MV-4-11 (cell line): ENCODE measurements at places on chromosomes 1 and 21.

DNA sequence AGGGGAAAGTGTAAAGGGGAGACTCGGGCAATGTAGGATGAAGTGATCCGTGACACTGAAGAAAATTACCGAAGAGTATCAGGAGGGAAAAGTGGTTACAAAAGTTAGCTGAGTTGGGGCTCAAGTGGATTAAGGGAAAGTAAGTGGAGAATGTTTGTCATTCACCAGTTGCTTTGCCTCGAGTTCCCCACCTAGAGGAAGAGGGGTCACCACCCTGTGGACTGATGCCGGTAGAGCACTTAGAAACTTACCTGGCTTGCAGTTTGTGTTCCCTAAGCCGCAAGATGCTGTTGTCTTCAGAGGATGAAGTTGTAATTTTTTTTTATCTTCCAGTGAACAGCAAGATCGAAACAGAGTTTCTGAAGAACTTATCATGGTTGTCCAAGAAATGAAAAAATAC is 1.0 kb downstream of the PER3 start:
- DNase-seq, result no peak

DNA sequence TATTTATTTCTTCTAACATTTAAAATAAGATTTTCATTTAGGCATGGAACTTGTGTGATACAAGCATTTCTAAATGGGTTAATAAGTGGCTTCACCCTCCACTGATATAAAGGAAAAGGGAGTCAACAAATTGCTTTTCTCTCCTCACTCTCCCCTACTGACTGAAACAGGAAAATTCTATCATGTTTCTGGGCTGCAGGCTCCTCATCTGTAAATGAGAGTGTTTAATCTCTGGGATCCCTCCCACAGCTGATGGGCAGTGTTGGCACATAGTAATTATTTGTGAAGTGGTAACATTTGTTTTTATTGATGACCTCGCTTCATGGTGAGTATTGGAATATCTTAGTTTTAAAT is 69.8 kb upstream of the WARS2 start:
- DNase-seq, result no peak

GRCh38 chr21:21156957-21157356 is 158.7 kb downstream of the NCAM2 start:
- DNase-seq, result no peak

DNA sequence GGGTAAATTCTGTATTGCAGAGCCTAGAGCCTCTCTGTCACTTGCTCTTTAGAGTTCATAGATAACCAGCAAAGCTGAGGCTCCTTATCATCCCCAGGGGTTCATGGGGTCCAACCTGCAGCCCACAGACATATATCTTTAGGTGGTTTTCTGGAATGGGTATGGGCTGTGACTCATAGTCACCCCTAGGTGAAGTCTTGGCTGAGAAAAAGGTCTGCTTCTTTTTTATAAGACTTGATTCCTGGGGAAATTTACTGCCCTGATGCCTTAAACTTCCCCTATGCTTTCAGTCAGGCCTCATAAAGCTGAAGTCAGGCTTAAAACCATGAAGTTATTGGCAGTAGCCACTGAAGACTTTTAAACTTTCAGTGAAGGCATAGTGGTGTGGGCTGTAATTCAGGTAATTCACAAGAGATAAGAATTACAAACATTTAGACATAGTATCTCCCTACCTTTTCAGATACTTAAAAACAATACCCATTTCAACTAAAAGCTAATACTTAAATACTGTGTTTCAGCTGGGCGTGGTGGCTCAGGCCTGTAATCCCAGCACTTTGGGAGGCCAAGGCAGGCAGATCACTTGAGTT is 46.8 kb downstream of the MACO1 start:
- DNase-seq, result no peak

DNA sequence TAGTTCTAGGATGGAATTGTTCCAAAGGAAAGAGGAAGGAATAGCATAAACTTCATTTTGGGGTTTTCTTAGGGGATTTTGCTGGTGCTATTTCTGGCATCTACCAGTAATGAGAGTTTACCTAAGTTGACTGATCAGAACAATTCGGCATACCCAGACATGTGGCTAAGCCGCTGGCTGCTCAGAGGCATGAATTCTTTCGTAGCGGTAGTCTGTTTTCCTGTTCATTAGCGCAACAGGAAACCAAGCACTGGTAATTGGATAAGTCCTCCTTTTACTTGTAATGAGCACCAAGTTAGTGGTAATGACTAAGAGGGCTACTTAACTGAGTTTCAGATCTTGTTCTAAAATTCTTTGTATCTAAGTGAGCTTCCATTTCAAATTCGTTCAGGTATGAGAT is 38.6 kb downstream of the C21orf91 start:
- peak; percentile 63 for DNase-seq

DNA sequence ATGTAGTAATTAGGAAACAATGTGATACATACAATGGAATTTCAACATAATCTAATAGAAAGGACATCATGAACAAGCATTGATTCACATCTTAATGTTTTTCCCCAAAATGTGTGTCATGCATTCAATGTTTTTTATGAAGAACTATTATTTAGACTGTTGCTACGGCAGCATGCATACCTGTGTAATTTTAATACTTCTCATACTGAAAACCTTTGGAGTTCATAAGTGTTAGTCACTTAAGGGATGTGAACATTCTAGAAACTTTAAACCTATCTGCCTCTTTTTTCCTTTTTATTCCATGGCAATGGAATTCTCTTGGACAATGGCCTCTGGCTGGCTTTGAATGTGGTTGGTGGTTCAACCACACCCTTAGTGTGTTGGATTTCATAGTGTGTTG is 48.6 kb downstream of the TMPRSS15 start:
- no peak for DNase-seq

GRCh38 chr1:99603699-99604560 is 42.0 kb upstream of the PALMD start:
- DNase-seq, result no peak

- DNase-seq, result peak; percentile 52
These were observed 31.2 kb downstream of the NKAIN1 start for GRCh38 chr1:31208361-31208945.

GRCh38 chr1:85289848-85290335 is 13.5 kb upstream of the BCL10 start:
- DNase-seq, result no peak

- DNase-seq, result no peak
These were observed 4.8 kb upstream of the ASB17 start for GRCh38 chr1:75937034-75937433.

GRCh38 chr1:235176486-235176885 is 15.4 kb upstream of the RBM34 start:
- no peak for DNase-seq

GRCh38 chr1:92850019-92850418 is 18.2 kb downstream of the RPL5 start:
- DNase-seq, result no peak

GRCh38 chr1:110130989-110131388 is 18.7 kb downstream of the UBL4B start:
- DNase-seq, result no peak

DNA sequence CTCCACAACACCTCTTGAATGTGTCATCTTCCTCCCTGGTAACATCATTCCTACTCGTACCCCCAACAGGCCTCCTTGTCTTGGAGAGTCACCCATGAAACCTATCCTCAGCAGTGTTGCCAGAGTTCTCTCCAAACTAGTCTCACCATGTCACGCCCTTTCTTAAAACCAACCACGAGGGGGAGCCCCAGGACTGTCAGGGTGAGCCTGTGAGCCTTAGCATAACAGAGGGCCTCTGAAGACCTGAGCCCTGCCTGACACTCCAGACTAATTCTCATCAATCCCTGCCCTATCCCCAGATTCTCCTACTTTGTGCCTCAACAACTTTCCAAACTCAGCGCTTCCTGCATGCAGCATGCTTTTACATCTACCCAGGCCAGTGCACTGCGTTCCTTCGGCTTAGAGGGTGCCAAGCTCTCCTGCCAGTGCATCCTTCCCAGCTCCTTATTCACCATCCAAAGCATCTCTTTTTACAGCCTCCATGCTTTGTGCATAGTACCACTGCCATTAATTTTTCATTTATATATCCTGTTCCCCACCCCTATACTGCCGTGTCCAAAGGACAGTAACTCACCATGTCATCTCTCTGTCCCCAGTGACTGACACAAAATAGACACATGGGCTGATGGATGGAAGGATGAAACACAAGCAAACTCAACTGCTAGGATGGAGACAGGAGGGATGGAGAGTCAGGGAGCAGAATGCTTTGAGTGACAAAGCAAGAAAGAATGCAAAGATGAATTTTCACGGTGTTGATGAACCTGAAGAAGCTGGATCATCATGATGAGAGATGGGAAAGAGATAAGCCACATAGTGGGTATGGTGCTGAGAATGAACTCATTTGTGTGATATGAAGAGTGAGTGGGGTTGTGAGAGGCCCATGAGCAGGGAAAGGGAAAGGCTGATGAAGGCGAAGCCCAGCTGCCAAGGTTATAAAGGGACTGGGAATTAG is 34.0 kb downstream of the ZNF697 start:
- DNase-seq, result peak; percentile 65

- DNase-seq, result no peak
These were observed 1.5 kb upstream of the TDRD10 start for GRCh38 chr1:154500533-154500932.

- DNase-seq, result no peak
These were observed 39.0 kb downstream of the ST7L start for GRCh38 chr1:112579801-112580510.

DNA sequence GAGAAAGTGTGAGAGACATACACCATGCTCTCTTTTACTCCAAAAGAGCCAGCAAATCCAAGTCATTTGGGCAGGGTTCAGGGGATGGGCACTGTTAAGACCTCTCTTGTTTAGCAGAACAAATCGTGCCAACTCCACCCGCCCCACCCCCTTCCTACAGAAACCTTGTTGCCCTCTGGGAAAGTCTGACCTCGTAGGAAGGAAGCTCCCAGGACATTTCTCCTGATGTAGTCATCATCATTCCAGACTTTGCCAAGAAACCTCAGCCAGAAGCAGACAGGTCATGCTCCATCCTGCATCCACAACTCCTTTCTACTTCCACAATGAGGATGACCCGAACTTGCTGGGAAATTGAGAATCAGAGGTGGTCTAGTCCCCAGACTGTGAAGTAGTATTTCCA is 57.7 kb downstream of the UBE2T start:
- DNase-seq, result no peak

- no peak for DNase-seq
These were observed 125.2 kb upstream of the DSCAM start for GRCh38 chr21:40972151-40972550.

DNA sequence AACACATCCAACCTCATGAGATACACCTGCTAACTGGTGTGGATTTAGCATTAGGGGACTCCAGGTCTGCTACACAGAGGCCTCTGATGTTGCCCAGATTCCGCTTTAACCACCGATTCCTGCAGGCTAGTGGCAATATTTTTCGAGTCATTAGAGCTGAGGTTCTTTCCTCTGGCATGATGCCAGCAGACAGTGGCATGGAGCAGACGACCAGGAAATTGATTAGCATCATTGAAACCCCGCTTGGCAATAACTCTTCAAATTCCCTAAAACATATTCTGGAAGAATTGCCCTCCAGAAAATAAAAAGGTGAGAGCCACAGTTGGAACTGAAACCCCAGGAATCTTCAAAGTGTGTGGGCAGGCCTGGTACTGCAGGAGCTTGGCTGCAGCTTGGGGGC is 28.4 kb upstream of the ETV3 start:
- DNase-seq, result no peak

GRCh38 chr1:78275906-78276685 is 214.7 kb upstream of the PTGFR start:
- no peak for DNase-seq

- DNase-seq, result peak; percentile 29
These were observed 131.2 kb downstream of the TGFB2 start for GRCh38 chr1:218476385-218476784.

- peak; percentile 10 for DNase-seq
These were observed 3.7 kb upstream of the TCHH start for GRCh38 chr1:152118915-152119314.

- DNase-seq, result peak; percentile 84
These were observed 19.0 kb upstream of the TLCD4 start for GRCh38 chr1:95098196-95098595.

DNA sequence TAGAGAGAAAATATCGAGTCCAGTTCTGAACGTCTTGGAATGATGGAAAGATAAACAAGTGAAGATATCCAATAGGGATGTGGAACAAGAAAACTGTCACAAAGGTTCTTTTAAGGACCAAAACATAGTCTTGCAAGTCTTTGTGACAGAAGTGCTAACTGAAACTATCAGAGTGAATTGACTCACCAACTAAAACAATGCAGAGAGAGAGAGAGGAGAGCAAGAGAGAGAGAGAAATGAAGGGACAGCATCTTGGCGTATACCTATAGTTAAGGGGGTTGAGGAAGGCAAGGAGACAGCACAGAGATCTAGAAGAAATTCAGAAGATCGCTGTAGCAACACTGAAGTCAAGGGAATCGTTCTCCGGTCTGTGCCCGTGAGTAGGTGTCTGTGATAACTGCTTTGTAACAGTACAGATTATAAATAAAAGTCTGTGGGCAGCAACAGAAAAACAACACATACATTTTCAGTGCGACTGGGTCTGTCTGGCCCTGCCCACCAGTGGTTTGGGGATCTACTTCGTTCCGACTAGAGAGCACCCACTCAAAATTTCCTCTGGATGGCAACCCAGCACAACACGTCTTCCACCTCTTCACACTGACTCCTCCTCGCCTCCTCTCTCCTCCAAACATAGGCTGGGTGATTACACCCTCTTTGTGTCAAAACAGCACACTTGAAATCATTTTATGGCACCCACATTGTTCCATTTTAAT is 4.8 kb upstream of the COA6 start:
- no peak for DNase-seq

DNA sequence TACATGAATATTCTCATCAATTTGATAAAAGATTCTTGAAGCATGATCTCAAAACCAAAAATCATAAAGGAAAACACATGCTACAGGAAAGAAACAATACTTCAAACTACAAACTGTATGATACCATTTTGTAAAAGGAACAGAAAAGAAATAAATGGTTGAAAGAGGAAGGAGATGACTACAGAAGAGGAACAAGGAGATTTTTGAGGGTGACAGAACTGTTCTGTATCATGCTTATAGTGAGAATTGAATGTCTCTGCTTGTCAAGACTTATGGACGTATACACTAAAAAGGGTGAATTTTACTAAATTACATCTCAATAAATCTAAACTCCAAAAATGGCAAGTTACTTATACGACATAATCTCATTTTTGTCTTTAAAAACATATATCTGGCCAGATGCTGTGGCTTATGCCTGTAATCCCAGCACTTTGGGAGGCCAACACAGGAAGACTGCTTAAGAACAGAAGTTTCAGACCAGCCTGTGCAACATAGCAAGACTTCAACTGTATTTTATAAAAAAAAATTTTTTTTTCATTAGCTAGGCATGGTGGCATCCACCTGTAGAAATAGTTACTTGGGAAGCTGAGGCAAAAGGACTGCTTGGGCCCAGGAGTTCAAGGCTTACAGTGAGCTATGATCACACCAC is 125.4 kb downstream of the EIF4G3 start:
- DNase-seq, result peak; percentile 88
